ENCODE measurements at places on chromosomes 4 and X.

DNA sequence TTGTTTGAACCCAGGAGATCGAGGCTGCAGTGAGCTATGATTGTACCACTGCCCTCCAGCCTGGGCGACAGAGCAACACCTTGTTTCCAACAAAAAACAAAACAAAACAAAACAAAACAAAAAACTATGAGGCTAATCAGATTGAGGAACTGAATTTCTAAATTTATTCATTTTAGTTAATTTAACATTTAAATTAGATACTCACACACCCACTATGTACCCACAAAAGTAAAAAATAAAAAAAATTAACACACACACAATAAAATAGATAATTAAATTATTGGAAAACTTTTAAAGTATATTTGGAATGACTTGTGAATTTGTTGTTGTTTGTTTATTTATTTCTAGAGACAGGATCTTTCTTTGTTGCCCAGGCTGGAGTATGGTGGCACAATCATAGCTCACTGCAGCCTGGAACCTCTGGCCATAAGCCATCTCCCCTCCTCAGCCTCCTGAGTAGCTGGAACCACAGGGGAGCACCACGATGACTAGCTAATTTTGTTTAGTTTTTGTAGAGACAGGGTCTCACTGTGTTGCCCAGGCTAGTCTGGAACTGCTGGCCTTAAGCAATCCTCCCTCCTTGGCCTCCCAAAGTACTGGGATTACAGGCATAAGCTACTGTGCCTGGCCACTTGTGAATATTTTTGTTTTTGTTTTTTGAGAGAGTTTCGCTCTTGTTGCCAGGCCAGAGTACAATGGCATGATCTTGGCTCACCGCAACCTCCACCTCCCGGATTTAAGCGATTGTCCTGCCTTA, 9.8 kb upstream of the ZNF157 start:
- no peak for DNase-seq

DNA sequence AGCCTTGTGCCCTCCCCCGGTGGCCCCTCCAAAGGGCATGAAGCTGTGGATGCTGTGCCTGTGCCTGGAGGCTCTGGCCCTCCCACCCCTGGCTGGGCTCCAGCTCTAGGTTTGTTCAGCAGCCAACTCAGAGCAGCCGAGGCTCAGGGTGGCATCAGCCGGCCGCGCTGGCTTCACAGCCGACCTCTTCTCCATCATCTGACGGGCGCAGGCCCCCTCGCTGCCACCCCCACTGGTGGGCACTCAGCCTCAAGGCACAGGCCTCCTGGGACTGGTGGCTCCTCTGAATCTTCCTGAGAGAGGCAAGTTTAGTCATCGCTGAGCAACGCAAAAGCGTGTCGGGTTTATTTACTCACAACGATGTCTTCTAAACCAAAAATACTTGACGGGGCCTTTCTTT, 46.0 kb downstream of the PCGF3 start:
- DNase-seq, result no peak

DNA sequence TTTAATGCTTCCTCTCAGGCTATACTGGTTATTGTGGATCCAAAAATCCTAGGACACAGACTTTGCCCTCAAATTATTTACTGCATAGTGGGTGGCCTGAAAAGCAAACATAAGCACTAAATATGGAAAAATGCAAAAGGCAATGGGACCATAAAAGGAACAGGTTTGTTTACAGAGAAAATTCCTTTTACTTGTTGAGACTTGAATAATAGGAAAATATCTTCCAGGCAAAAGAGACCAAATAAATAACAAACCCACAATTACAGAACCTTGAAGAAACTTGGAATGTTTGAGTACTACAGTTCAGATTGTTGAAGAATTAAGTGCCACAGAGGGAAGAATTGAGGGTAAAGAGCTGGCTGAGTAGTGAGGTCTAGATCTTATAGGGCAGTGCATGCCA, 711.0 kb downstream of the C4orf33 start:
- no peak for DNase-seq

DNA sequence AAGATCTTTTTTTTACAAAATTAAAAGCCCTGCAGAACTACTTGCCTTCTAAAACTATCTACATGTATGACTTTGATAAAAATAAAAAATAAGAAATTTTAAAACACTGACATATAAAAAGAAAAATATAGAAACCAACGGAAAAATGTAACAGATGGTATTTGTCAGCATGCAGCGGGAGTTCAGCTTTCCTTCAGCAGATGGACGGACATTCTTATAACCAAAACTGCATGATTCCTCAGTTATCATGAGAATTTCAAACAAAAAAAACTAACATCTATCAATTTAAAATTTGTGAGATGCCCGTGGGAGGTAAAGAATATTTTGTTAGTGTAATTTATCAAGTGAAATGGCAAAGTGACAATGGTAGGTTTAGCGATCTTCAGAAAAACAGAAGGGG, 23.2 kb downstream of the RWDD4 start:
- no peak for DNase-seq

DNA sequence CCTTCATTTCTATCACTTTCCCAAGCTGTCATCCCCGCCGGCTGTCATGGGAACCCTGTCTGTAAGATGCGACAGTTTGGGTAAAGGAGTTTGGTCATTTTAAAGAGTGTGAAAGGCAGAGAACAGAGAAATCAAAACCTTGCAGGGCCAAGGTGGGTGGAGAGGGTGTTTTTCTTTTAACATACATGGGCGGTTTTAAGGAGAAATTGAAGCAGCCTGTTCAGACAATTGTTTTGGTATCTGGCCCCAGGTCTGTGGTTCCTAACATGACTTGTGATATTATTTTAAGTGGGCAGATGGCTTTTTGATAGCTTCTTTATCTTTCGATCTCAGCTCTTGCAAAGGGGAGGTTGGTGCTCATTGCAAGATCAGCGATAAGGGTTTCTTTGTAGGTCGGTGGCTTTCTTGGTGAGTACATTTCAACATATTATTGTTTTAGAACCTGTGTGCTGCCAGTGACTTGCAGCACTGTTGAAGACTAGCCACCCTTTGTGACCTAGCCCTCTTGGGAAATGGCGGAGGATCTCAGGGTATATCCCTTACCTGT, 3.7 kb downstream of the PPP1R3F start:
- no peak for DNase-seq

- no peak for DNase-seq
These were observed 27.4 kb downstream of the CCNQ start for GRCh38 chrX:153571534-153571908.

DNA sequence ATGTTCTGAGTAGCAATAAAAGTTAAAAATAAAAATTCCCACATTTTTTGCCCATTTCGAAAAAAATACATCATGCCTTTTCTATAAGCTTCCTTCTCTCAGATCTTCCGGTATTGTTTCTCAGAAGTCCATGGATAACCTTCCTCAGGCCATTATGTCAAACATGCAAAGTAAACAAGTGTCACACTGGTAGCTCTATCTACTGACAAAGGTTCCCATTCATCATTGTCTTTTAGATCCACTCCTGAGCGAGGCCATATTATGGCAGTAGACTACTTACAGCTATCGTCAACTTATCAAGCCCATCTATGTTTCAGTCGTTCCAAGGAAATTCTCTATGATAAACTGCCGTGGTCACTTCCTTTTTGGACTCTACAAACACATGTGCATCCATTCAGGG, 1068.2 kb downstream of the GLUD2 start:
- DNase-seq, result no peak

GRCh38 chrX:154487518-154488290, 1.3 kb upstream of the UBL4A start:
- no peak for DNase-seq

DNA sequence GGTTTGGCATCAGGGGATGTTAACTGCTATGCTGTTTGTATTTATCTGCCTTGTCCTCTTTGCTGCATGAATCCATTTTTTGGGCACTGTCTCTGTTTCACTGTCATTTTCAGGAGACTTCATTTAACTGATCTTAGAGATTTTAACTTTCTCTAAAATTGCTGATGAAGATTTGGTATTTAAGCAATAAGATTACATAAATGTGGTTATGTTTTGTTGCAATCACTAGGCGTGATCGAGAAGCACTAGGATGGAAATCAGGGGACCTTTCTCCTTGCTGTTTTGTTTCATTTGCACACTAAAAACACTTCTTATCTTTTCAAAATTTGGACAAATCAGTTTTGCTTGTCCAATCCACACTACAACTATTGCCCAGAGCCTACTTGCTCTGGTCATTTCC, 15.4 kb downstream of the CXCL2 start:
- DNase-seq, result no peak

DNA sequence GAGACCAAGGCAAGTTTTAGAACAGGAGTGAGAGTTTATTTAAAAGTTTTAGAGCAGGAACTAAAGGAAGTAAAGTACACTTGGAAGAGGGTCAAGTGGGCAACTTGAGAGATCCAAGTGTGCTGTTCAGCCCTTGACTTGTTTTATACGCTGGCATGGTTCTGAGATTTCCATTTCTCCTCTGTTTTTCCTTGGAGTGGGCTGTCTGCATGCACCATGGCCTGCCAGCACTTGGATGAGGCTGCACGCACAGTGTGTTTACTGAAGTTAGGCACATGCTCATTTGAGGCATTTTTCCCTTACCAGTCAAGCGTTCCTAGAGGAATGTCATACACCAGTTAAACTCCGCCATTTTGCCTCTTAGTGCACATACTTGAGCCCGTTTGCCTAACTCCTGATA, 8.7 kb upstream of the ZNF674 start:
- DNase-seq, result no peak

GRCh38 chrX:95764972-95765451, 919.6 kb upstream of the DIAPH2 start:
- DNase-seq, result no peak

GRCh38 chr4:149026696-149027095, 584.5 kb upstream of the NR3C2 start:
- DNase-seq, result no peak
